NCI-H69 (cell line): ENCODE measurements at places on chromosomes 11 and 22.

GRCh38 chr11:118581057-118581456 is 8.8 kb downstream of the ARCN1 start:
- DNase-seq = peak; percentile 76

DNA sequence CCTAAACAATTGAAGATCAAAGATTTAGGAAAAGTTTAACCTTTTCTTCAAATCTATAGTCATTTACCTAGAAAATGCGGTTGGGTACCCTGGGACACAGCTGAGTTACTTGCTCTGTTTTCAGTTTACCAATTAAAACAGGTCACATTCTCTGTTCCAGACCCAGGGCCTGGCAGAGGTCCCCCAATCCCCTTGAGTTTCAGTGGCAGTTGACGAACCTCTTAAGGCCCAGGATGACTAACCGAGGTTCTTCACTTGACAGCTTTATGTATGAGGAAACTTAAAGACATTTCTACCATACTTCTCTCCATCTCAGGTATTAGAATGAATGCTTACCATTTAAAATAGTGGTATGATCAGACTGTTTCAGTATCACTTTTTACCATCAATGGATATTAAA is 16.3 kb downstream of the LDHAL6A start:
- DNase-seq = no peak

- peak; percentile 22 for DNase-seq
These were observed 37.7 kb downstream of the EIF4ENIF1 start for GRCh38 chr22:31451709-31452571.

- peak; percentile 2 for DNase-seq
These were observed 1015.0 kb upstream of the RAG2 start for GRCh38 chr11:37613031-37613430.

GRCh38 chr22:25386538-25386884 is 167.1 kb downstream of the CRYBB2 start:
- DNase-seq = peak; percentile 28

DNA sequence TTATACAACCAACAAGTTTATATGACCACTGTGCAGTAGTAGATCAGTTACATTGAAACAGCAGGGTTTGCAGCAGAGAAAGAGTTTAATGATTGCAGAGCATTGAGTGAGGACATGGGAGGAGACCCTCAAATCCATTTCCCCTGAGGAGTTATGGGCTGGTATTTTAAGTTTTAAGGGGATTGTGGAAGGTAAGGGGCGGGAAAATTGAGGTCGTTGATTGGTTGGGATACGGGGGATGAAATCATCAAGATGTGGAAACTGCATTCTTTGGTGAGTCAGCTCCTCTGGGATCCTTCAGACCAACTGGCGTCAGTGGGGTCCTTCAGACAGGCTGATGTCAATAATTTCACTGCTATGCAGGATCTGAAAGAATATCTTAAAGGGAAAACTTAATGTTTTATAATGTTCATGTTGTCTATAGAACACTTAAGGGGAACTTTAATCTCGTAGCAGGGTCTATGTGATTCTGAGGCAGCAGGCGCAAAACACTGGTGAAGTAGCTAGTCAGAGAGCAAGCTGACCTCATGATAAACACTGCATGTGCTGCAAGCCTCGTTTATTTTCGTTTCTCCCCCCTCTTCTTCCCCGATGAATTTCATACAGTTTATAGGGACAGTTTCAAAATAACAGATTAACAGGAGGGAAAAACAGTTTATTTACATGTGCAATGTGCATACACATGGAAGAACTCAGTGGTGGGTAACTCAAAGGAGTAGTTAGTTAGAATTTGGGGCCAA is 17.4 kb upstream of the BACE1-AS start:
- DNase-seq = no peak

GRCh38 chr11:104033134-104033533 is 3.3 kb upstream of the DDI1 start:
- DNase-seq = peak; percentile 82

GRCh38 chr11:116862185-116862584 is 24.8 kb upstream of the APOA1 start:
- DNase-seq = no peak

DNA sequence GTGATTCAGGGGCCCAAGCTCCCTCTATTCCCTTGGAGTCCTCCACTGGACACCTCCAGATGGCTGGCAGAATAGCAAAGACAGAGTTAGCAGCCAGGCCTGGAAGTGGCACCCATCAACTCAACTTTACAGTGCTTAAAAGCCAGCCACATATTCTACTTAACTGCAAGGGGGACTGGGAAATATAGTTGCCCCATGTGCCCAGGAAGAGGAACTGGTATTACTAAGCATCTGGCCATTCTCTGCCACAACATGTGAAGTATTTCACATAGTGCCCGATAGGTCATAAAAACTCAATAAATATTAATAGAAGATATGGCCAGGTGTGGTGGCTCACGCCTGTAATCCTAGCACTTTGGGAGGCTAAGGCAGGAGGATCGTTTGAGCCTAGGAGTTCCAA is 5.5 kb upstream of the IL10RA start:
- DNase-seq = no peak
